ENCODE measurements at places on chromosomes 13 and 19. TPM values are rescaled to one million over a fixed set of nuclear protein-coding genes. Genes with fewer than 3 reads are reported as not detected.

DNA sequence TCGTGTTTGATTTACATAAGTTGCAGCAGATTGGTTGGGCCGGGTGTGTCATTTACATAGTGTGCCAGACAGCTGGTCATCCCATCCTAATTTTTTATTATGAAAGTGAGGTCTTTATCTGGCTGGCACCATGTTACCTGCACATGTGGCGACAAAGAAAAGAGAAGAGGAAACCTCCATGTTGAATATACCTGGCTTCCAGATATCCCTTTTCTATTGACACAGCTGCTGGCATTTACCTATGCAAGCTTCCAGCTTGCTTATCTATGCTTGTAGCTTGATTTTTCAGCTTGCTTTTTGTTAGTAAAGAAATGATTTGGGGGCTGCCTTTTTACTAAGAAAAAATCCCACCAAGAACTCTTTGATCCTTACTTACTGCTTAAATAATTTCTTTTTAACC lies 681.3 kb upstream of the SLITRK1 start:
- no peak for DNase-seq

GRCh38 chr19:16371540-16371986 lies 46.9 kb downstream of the KLF2 start:
- DNase-seq, result no peak

DNA sequence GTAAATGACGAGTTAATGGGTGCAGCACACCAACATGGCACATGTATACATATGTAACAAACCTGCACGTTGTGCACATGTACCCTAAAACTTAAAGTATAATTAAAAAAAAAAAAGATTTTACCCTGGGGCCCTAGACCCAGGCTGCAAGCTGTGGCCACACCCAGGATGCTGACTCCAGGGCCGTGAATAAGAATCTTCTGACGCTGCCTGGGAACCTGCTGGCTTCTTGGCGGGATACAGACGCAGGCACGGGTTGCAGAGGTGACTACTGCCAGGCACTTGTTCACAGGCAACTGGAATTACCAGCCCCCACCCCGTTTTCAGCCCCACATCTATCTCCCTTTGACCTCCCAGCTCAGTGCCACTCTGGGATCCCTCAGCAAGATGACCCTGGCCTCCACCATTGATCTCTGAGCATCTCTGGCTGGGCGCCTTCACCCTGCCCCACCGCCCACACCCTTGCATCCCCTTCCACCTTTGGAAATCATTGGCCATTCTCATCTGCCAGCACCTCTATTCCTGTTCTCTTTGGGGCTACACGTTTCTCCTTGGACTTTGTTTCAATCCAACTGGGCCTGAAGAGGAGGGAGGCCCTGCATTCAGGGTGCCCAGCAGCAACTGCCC lies 21.1 kb upstream of the CFAP97D2 start:
- no peak for DNase-seq

Gene CYP4F3
- total RNA-seq, result 0.10 TPM

DNA sequence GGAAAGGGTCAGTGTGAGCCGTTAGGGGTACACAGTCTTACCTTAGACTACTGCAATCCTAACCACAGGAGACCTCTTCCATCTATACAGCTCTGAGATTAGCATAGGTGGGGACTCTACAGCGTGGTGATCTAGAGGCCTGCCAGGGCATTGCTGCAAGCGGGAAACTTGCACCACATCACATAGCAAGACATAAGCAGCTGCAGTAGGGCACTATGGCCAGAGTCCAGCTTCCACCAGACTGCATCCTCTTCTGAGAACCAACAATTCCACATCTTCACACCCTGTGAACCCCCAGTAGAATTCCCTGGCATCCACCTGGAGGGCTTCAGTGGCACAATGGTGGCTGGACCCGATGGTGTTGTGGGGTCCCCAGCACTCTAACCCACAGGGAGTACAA lies 1564.3 kb upstream of the PRR20A start:
- no peak for DNase-seq

Gene PLVAP
- 0.08 TPM for total RNA-seq

DNA sequence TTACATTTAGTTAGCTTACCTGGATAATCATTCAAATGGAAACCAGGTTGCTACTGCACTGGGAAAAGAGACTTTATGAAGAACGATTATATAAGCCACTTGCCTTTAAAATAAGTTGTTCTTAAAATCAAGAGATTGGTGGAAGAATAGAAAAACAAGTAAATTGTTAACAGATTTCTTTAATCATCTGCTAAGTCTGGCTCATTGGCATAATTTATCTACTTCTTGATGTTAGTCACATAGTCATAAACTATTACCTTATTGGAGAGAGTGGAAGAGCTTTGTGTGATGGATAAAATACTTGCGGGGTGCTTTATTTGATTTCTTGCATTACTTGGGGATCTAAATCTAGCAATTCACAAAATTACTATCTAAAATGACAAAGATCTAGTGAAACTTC lies 6.8 kb downstream of the LSM14A start:
- no peak for DNase-seq

- DNase-seq, result peak; percentile 69
Measured at GRCh38 chr13:95256091-95256490, 45.2 kb downstream of the ABCC4 start.

Gene FFAR2
- total RNA-seq, result not detected

- DNase-seq, result no peak
Measured at GRCh38 chr13:82341116-82341515, 1541.2 kb downstream of the SLITRK1 start.

DNA sequence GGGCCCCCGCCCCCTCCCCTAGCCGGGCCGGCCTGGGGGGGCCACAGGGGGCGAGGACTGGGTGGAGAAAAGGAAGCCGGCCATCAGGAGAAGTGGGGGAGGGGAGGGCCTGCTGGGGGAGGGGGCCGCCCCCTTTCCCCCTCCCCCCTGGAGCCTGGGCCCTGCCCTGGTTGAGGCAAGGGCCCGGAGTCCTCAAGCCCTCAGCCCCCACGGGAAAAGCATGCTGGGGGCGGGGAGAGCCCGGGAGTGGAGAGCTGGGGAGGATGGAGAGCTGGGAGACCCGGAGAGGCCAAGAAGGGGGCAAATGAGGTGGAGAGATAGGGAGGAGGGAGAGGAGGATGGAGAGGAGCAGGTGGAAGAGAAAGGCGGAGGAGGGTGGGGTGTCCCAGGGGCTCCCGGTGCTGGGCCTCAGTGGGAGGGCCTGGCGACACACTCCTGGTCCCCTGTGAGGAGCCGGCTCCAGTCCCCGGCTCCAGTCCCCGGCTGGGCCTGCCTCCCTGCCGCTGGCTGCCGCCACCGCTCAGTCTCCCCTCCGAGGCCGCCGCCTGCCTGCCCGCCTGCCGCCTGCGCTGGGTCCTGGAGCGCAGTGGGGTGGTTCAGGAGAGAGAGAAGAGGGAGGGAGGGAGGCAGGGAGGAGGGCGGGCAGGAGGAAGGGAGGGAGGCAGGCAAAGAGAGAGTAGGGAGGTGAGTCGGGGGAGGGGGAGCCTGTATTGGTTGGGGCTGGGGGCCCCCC lies at the start of gene GRIK5:
Gene GRIK5, minus strand, starts transcription at position 588 of the 733 bp plus-strand sequence. CDS start 4,436 bp downstream, outside the sequence.
- DNase-seq, result no peak

Gene SIGLECL1
- total RNA-seq, result not detected

- no peak for DNase-seq
Measured at GRCh38 chr19:41621654-41622053, 5.2 kb downstream of the CEACAM4 start.

- DNase-seq, result no peak
Measured at GRCh38 chr19:57675881-57676280, 5.9 kb upstream of the ZNF551 start.

Gene ZNF730
- total RNA-seq, result 0.08 TPM

DNA sequence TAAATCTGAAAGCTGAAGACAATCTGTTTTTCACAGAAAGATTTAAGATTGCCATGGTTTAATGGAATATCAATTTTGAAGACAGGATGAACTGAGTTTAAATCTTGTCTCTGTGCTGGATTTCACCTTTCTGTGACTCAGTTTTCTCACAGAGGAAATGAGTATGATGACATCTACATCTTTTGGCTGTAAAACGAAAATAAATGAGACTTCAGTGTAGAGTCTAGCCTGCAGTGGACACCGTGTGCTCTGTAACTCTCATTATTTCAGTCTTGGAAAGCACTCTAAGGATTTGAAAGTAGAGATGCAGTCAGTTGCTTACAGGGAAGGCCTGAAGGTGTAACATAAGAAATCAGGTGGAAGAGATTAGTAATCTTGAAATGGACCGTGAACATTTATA lies 150.4 kb downstream of the NALCN start:
- no peak for DNase-seq

DNA sequence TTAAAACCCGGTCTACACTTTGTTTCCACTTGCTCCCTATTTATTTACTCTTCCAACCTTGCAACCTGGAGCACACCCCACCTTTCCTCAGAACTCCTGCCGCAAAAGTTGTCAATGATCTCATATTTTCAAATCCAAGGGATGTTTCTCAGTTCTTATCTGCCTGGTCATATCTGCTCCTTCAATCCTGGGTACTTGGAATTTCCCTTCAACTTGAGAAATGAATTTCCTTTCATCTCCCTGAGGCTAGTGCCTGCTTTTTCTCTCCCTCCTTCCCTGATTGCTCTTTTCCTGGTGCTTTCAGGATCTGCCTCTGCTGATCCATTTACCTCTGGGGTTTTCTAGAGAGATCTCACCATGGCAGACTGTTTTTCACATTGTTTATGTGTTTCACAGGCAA lies 154.8 kb upstream of the IRS2 start:
- DNase-seq, result no peak

GRCh38 chr19:54659300-54659699 lies 3.5 kb upstream of the LILRB4 start:
- no peak for DNase-seq

Gene CABP5
- not detected for total RNA-seq

- no peak for DNase-seq
Measured at GRCh38 chr19:18484992-18485391, 36.9 kb downstream of the ELL start.
